ENCODE measurements at places on chromosomes 13 and 19. TPM values are rescaled to one million over a fixed set of nuclear protein-coding genes. Genes with fewer than 3 reads are reported as not detected.

The ZDHHC20 gene
- total RNA-seq: 50.6 TPM

The A1BG gene
- 40.0 TPM for total RNA-seq

The PIK3R2 gene
- 67.2 TPM for total RNA-seq

The UBL3 gene
- 26.0 TPM for total RNA-seq

The CYP2A13 gene
- not detected for total RNA-seq

The PTH2 gene
- total RNA-seq: not detected

The PLEKHF1 gene
- total RNA-seq: 36.1 TPM

The LRP3 gene
- 49.8 TPM for total RNA-seq

The CEACAM16 gene
- total RNA-seq: not detected

- DNase-seq: no peak
- no peaks in the 10 kb centered on the region for H3K27me3 ChIP-seq
- H3K36me3 ChIP-seq: peaks cover 16% of the 10 kb centered on the region
- no peak overlapping the region for H3K27ac ChIP-seq
These were observed 8.7 kb downstream of the MICOS13 start for GRCh38 chr19:5671600-5671999.

DNA sequence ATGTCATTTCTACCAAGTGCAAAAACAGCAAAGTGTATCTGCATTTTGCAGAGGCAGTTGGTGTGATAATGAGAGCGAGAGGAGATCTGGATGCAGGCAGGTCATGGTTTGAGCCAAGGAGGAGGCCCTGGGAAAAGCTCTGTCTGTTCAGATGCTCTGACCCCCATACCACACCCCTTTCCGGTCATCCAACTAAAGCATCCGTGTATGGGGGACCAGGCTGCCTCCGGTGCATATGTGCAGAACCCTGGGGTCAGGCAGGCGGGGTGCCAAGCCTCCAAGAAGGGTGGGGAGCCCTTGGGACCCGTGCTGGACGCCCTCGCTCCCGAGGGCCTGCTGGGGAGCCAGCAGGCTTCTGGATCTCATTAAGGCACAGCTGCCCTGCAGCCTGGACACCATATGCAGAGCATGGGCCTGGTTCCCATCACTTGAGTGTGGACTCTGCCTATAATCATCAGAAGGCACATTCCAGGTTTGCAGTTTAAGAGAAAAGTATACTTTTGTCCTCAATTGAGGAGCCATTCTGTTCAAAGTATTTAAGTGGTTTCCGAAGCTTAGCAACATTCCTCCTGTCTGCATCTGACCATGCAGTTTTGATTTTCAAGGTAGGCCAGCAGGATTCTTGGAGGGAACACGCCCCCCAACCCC, 56.1 kb downstream of the ALOX5AP start:
- H3K27ac ChIP-seq: peak overlapping the region; percentile 68
- H3K27me3 ChIP-seq: peaks cover 14% of the 10 kb centered on the region
- H3K36me3 ChIP-seq: no peaks in the 10 kb centered on the region
- H3K4me3 ChIP-seq: no peak overlapping the region

DNA sequence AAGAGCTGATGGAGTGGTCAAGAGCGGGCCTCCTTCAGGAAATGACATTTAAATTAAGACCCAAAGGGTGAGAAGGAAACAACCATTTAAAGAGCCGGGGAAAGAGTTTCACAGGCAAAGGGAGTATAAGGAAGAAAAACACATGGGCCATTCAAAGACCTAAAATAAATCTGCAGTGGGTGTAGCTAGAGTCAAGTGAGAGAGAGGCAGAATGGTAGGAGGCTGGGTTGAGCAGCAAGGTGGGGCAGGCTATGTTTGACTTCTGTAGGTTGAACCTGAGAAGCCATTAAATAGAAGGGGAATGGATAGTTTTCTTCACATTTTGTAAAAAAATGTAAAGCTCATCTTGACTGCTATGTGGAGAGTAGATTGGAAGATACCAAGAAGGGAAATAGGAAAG, 183.8 kb downstream of the LACC1 start:
- no peak overlapping the region for H3K27ac ChIP-seq
- DNase-seq: no peak
- no peaks in the 10 kb centered on the region for H3K27me3 ChIP-seq
- peaks cover 23% of the 10 kb centered on the region for H3K4me1 ChIP-seq
- no peaks in the 10 kb centered on the region for H3K36me3 ChIP-seq

DNA sequence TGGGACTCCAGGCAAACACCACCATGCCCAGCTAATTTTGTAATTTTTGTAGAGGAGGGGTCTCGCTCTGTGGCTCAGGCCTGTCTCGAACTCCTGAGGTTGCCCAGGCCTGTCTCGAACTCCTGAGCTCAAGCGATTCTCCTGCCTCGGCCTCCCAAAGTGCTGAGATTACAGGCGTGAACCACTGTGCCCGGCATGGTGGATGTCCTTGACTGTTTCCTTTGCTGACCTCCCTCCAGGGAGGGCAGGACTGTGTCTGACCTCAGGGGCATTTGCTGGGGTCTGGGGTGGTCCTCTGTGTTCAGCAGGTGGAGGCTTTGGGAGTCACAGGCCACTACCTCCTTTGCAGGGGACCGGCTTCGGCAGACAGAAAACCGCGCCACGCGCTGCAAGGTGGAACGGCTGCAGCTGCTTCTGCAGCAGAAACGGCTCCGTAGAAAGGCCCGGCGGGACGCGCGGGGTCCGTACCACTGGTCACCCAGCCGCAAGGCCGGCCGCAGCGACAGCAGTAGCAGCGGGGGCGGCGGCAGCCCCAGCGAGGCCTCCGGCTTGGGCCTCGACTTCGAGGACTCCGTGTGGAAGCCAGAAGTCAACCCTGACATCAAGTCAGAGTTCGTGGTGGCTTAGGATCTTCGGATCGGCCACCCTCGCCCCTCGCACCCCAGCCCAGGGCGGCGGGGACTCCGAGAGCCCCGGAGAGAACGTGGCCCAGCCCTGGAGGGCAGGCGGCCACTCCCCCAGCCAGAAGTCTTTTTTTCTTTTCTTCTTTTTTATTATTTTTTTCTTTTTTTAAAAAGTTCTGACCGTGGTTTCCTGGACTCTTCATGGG, 8.5 kb downstream of the MIDN start:
- no peak for DNase-seq
- peak overlapping the region; percentile 95 for H3K27ac ChIP-seq
- peaks cover 69% of the 10 kb centered on the region for H3K4me1 ChIP-seq
- H3K36me3 ChIP-seq: peaks cover 31% of the 10 kb centered on the region

DNA sequence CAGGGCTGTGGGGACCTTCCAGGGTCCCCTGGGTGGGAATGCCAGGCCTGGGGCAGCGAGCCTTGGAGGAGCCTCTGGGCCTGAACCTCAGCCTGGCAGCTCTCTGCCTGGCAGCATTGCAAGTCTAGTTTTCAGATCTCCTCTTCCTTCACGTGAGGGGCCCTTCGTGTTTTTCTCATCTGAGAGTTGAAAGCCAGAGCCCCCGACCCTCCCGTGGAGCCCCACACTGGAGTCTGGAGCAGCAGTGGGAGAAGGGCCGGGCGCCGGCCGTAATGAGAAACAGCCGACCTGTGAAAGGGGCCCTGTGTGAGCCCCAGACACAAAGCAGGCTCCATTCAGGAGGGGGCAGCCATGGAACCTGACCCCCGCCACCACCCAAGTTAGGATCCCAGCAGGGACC, 19.3 kb downstream of the TMED1 start:
- DNase-seq: no peak
- H3K4me3 ChIP-seq: peak overlapping the region; percentile 83
- peaks cover 33% of the 10 kb centered on the region for H3K36me3 ChIP-seq
- peaks cover 47% of the 10 kb centered on the region for H3K4me1 ChIP-seq
- peak overlapping the region; percentile 98 for H3K27ac ChIP-seq
- H3K27me3 ChIP-seq: no peaks in the 10 kb centered on the region

GRCh38 chr19:37928527-37929286, 21.7 kb downstream of the SIPA1L3 start:
- no peak for DNase-seq
- H3K27ac ChIP-seq: no peak overlapping the region
- H3K27me3 ChIP-seq: no peaks in the 10 kb centered on the region
- H3K36me3 ChIP-seq: peaks cover 4% of the 10 kb centered on the region
- H3K4me3 ChIP-seq: no peak overlapping the region

GRCh38 chr13:39038569-39039030, 344 bp downstream of the NHLRC3 start:
- peaks cover 53% of the 10 kb centered on the region for H3K4me1 ChIP-seq
- no peaks in the 10 kb centered on the region for H3K27me3 ChIP-seq
- H3K36me3 ChIP-seq: peaks cover 4% of the 10 kb centered on the region

- H3K4me3 ChIP-seq: no peak overlapping the region
- H3K27ac ChIP-seq: peak overlapping the region; percentile 73
- no peaks in the 10 kb centered on the region for H3K27me3 ChIP-seq
- DNase-seq: no peak
- H3K4me1 ChIP-seq: peaks cover 12% of the 10 kb centered on the region
These were observed 5.6 kb downstream of the C5AR1 start for GRCh38 chr19:47315125-47315821.

GRCh38 chr13:24145240-24145639, 15.3 kb upstream of the SPATA13 start:
- H3K36me3 ChIP-seq: no peaks in the 10 kb centered on the region
- no peak overlapping the region for H3K27ac ChIP-seq
- peaks cover 16% of the 10 kb centered on the region for H3K4me1 ChIP-seq
- H3K4me3 ChIP-seq: no peak overlapping the region

DNA sequence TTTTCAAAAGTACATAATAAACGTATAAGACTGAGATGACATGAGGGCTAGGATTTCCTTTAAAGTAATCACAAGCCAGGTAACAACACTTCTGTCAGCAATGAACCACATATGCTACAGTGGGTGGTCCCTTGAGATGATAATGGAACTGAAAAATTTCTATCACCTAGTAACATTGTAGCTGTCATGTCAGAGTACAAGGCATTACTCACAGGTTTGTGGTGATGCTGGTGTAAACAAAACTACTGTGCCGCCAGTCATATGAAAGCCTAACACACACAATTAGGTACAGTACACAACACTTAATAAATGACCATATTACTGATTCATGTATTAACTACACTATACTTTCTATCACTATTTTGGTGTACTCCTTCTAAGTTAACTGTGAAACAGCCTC, 36.8 kb downstream of the MIPEP start:
- DNase-seq: no peak
- H3K27ac ChIP-seq: no peak overlapping the region
- peaks cover 18% of the 10 kb centered on the region for H3K36me3 ChIP-seq
- H3K27me3 ChIP-seq: no peaks in the 10 kb centered on the region
- no peak overlapping the region for H3K4me3 ChIP-seq

DNA sequence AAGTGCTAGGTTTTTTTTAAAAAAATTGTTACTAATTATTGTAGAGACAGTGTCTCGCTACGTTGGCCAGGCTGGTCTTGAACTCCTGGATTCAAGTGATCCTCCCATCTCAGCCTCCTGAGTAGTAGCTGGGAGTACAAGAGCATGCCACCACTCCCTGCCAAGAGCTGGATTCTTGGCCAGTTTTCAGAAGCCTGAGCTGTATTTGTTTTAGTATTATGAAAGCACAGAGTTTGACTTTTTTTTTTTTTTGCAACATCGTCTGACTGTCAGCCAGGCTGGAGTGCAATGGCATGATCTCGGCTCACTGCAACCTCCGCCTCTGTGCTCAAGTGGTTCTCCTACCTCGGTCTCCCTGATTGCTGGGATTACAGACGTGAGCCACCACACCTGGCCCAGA, 7.0 kb downstream of the ARMC6 start:
- peaks cover 12% of the 10 kb centered on the region for H3K4me1 ChIP-seq
- peak overlapping the region; percentile 56 for H3K27ac ChIP-seq
- H3K4me3 ChIP-seq: no peak overlapping the region
- no peak for DNase-seq
- peaks cover 7% of the 10 kb centered on the region for H3K36me3 ChIP-seq
- H3K27me3 ChIP-seq: no peaks in the 10 kb centered on the region
